Activated CD4-positive, alpha-beta T cell treated with anti-CD3 and anti-CD28 coated beads for 36 hours (primary cell): ENCODE measurements at places on chromosomes 6 and 20. TPM values are rescaled to one million over a fixed set of nuclear protein-coding genes. Genes with fewer than 3 reads are reported as not detected.

DNA sequence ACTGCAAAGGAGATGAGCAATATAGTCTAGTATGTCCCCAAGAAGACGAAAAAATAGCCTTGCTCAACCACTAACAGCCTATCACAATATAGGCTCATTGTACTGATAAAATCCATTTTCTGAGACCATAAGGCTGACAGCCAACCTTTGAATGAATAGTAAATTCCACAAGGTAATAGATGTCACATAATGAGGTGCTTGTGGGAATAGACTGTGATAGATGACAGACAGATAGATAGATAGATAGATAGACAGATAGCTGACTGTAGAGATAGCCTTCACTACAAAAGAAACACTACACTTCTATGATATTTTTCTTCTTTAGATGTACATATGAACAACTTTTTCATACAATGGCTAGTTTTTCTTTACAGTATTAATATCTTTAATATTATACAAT, 760.3 kb upstream of the NRSN1 start:
- H3K4me3 ChIP-seq: no peak overlapping the region
- no peaks in the 10 kb centered on the region for H3K4me1 ChIP-seq
- H3K27ac ChIP-seq: no peak overlapping the region

The F13A1 gene
- total RNA-seq: not detected

DNA sequence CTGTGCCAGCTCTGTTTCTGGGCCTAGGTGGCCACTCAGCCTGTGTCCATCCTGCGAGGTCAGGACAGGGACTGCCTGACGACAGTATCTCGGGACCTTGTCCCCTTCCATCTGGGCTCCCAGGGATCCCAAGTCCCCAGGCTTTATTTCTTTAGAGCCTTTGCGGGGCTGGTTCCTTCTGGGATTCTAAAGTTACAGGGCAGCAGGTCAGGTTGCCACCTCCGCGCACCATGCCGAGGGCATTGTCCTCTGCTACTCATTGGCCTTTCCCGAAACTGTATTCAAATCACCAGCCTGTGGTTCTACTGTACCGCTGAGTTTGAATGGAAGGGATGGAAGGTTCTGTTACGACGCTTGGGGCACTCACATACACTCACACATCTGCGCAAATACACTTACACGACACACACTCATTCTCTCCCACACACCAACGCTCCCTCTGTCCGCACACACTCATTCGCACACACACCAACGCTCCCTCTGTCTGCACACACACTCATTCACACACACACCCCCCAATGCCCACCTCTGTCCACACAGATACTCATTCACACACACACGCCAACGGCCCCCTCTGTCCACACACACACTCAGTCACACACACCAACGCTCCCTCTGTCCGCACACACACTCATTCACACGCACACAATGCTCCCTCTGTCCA, 59.8 kb upstream of the THBS2 start:
- DNase-seq: no peak
- H3K4me3 ChIP-seq: no peak overlapping the region
- peaks cover 1% of the 10 kb centered on the region for H3K27me3 ChIP-seq
- no peaks in the 10 kb centered on the region for H3K4me1 ChIP-seq
- H3K27ac ChIP-seq: no peak overlapping the region

DNA sequence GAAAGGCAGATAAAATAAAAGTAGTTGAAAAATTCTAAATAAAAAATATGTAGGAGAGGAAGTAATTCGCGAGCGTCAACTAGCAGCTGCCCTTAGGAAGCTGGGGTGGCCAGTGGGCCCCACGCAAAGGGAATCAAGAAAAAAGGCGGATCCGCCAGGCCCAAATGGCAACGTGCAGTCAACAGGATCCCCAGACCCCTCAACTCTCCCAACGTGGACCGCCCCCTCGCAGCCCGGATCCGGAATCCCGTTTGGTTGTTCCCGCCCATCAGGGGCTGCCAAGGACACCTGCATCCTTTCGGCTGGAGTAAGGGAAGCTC, 296 bp downstream of the DZANK1 start:
- peaks cover 5% of the 10 kb centered on the region for H3K36me3 ChIP-seq
- peaks cover 21% of the 10 kb centered on the region for H3K4me1 ChIP-seq
- peak overlapping the region; percentile 91 for H3K4me3 ChIP-seq
- no peak for DNase-seq

The CCDC28A gene
- total RNA-seq: 16.8 TPM

The ACTL10 gene
- 1.7 TPM for total RNA-seq

- H3K36me3 ChIP-seq: no peaks in the 10 kb centered on the region
- no peak overlapping the region for H3K27ac ChIP-seq
- no peak for DNase-seq
- H3K4me1 ChIP-seq: no peaks in the 10 kb centered on the region
These were observed 705.2 kb upstream of the NRSN1 start for GRCh38 chr6:23420659-23421350.

GRCh38 chr20:46400828-46401477, 5.5 kb downstream of the ELMO2 start:
- peaks cover 6% of the 10 kb centered on the region for H3K36me3 ChIP-seq
- H3K4me1 ChIP-seq: peaks cover 64% of the 10 kb centered on the region
- H3K27ac ChIP-seq: peak overlapping the region; percentile 80

DNA sequence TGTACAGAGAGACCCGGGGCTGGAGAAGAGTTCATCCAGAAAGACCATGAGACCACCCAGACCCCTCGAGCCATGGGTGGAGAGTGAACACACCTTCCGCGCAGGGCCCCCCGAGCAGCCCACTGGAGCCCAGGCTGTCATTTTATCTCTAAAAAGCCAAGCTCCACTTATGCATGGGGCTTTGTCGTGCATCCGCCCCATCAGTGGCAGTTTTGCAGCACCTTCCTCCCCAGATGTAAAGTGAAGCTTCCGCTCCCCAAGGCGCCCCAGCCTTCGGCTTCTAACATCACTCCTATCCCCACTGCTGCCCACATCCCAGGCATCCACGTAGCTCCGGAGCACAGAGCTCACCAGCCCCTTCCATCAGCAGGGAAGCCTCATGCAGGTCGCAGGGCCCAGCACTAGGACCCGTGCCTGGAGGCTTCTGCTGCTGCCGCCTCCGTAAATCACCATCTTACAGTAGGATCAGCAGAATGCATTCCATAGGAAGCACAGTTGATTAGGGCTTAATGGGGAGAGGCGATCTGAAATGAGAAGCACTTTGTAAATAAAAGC, 301.1 kb downstream of the TAF4 start:
- no peak overlapping the region for H3K4me3 ChIP-seq
- peaks cover 4% of the 10 kb centered on the region for H3K27me3 ChIP-seq

GRCh38 chr20:53077373-53078205, 105.4 kb downstream of the TSHZ2 start:
- peaks cover 44% of the 10 kb centered on the region for H3K4me1 ChIP-seq
- peaks cover 30% of the 10 kb centered on the region for H3K36me3 ChIP-seq
- peaks cover 3% of the 10 kb centered on the region for H3K27me3 ChIP-seq
- no peak overlapping the region for H3K4me3 ChIP-seq
- H3K27ac ChIP-seq: no peak overlapping the region

- no peak overlapping the region for H3K4me3 ChIP-seq
- no peak for DNase-seq
- H3K27me3 ChIP-seq: no peaks in the 10 kb centered on the region
- no peak overlapping the region for H3K27ac ChIP-seq
- H3K36me3 ChIP-seq: no peaks in the 10 kb centered on the region
- no peaks in the 10 kb centered on the region for H3K4me1 ChIP-seq
These were observed 41.5 kb downstream of the PLCB4 start for GRCh38 chr20:9110365-9110764.

GRCh38 chr6:71334768-71335167, 46.2 kb downstream of the OGFRL1 start:
- peaks cover 2% of the 10 kb centered on the region for H3K27me3 ChIP-seq
- no peaks in the 10 kb centered on the region for H3K36me3 ChIP-seq
- DNase-seq: no peak
- no peak overlapping the region for H3K4me3 ChIP-seq
- H3K4me1 ChIP-seq: peaks cover 4% of the 10 kb centered on the region

- H3K4me3 ChIP-seq: peak overlapping the region; percentile 51
- H3K27me3 ChIP-seq: no peaks in the 10 kb centered on the region
- peaks cover 19% of the 10 kb centered on the region for H3K4me1 ChIP-seq
- peak; percentile 32 for DNase-seq
- peaks cover 28% of the 10 kb centered on the region for H3K36me3 ChIP-seq
These were observed 118.3 kb downstream of the STXBP5 start for GRCh38 chr6:147322299-147323162.

GRCh38 chr6:138222901-138223546, 4.7 kb upstream of the PBOV1 start:
- no peaks in the 10 kb centered on the region for H3K4me1 ChIP-seq
- no peak overlapping the region for H3K27ac ChIP-seq
- no peak overlapping the region for H3K4me3 ChIP-seq

- no peaks in the 10 kb centered on the region for H3K36me3 ChIP-seq
- H3K27me3 ChIP-seq: peaks cover 12% of the 10 kb centered on the region
- H3K4me1 ChIP-seq: no peaks in the 10 kb centered on the region
- no peak overlapping the region for H3K4me3 ChIP-seq
These were observed 114.3 kb downstream of the EYA2 start for GRCh38 chr20:47008842-47009518.

The GRM1 gene
- total RNA-seq: not detected

The HRH3 gene
- total RNA-seq: not detected

The DPM1 gene
- total RNA-seq: 55.6 TPM

DNA sequence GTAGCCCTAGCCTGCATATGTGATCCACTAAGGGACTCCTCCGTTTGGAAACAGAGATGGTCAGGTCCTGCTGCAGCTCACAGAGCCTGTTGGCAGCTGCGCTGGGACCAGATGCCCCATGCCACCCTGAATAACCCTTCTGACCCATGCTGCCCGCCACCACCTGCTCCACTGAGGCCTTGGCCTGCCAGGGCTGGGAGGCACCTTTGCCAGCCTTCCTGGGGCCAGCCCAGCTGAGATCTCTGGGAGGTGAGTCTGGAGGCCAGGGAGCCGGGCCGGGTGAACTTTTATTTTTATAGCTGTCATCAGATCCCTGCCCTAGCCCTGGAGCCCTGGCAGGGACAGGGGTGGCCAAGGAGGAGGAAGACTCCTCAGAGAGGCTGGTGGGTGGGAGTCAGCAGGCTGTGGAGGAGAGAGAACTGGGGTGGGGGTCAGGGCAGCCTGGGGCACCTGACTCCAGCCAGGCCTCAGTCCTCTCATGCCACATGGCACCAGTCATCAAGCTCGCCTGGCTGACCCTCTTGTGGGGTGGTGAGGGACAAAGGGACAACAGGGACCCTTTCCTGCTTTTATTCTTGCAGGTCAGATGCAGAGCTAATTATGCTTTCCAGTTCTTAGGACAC, 10.0 kb downstream of the CEBPB start:
- no peak overlapping the region for H3K27ac ChIP-seq
- H3K4me3 ChIP-seq: no peak overlapping the region
- peaks cover 5% of the 10 kb centered on the region for H3K36me3 ChIP-seq
- H3K4me1 ChIP-seq: peaks cover 18% of the 10 kb centered on the region
- DNase-seq: no peak

DNA sequence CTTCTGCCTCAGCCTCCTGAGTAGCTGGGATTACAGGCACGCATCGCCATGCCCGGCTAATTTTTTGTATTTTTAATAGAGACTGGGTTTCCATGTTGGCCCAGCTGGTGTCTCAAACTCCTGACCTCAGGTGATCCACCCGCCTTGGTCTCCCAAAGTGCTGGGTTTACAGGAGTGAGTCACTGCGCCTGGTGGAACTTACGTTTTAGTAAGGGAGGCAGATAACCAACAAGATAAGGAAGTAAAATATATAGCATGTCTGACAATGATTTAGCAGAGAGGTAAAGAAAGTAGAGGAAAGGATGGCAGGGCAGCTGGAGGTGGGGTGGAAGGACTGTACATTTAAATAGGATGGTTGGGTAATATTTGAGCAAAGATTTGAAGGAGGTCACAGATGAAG, 12.8 kb upstream of the MYMX start:
- no peaks in the 10 kb centered on the region for H3K27me3 ChIP-seq
- H3K36me3 ChIP-seq: no peaks in the 10 kb centered on the region
- no peaks in the 10 kb centered on the region for H3K4me1 ChIP-seq
- H3K4me3 ChIP-seq: no peak overlapping the region

The FAM217A gene
- total RNA-seq: not detected

- H3K4me3 ChIP-seq: no peak overlapping the region
- no peak for DNase-seq
- no peaks in the 10 kb centered on the region for H3K36me3 ChIP-seq
- peaks cover 10% of the 10 kb centered on the region for H3K27me3 ChIP-seq
- no peak overlapping the region for H3K27ac ChIP-seq
- no peaks in the 10 kb centered on the region for H3K4me1 ChIP-seq
These were observed 87.8 kb upstream of the ASCC3 start for GRCh38 chr6:100968949-100969348.

GRCh38 chr20:19928328-19929011, 88.7 kb upstream of the NAA20 start:
- no peaks in the 10 kb centered on the region for H3K36me3 ChIP-seq
- no peak for DNase-seq
- no peak overlapping the region for H3K4me3 ChIP-seq
- no peaks in the 10 kb centered on the region for H3K4me1 ChIP-seq

DNA sequence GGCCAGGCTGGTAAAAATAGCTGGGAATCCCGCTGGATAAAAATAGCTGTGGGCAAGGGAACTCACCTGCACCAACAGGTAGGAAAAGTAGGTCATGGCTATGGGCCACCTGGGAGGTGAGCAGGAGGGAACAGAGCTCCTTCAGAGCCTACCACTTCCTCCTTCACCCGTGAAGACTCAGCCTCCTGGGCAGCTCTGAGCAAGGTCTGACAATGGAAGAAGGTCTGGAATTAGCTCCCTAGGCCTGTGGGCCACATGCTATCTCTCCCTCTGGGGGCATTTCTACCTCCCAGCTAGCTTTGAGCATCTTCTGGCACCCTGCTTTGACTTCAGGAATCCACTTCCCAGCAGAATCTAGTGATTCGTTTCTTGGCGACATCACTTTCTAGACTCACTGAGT, 153.9 kb downstream of the MRPL14 start:
- DNase-seq: no peak
- H3K27me3 ChIP-seq: peaks cover 3% of the 10 kb centered on the region
- H3K4me1 ChIP-seq: no peaks in the 10 kb centered on the region
- no peaks in the 10 kb centered on the region for H3K36me3 ChIP-seq
- H3K4me3 ChIP-seq: no peak overlapping the region
- H3K27ac ChIP-seq: no peak overlapping the region

GRCh38 chr20:25053255-25054031, 4.5 kb downstream of the ACSS1 start:
- H3K4me1 ChIP-seq: peaks cover 55% of the 10 kb centered on the region
- H3K36me3 ChIP-seq: no peaks in the 10 kb centered on the region
- no peak overlapping the region for H3K4me3 ChIP-seq
- no peak overlapping the region for H3K27ac ChIP-seq
- no peak for DNase-seq

The SLC9A8 gene
- total RNA-seq: 12.6 TPM

DNA sequence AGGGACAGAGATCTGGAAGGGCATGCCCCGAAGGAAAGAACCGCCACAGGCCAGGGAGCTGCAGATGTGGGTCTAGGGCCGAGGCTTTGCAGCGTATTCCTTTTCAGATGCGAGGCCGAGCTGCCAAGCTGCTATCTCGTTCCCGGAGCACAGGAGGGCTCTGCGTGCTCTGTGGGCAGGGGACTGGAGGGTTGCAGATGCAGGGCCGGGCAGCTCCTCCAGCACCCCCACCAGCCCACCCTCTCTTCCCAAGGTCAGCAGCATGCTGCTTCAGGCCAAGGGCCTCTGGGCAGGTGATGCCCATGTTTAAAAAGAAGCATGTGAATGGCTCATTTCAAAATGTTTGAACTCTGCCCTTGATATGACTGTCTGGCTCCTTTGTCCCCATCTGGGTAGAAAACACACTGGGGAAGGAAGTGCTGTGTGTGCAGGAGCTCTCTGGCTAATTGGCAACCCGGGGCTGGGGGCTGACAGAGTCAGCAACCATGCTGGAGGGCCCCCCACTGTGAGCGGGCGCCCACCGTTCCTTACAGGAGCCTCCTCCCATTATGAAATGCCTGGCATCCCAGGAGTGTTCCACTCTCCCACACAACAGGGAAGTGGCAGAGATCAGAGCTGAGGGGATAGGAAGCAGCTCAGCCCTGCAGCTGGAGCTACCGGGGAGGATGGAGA, 353.3 kb downstream of the ZFAND3 start:
- H3K27ac ChIP-seq: no peak overlapping the region
- H3K27me3 ChIP-seq: no peaks in the 10 kb centered on the region
- H3K4me1 ChIP-seq: peaks cover 3% of the 10 kb centered on the region
